ENCODE measurements at places on chromosomes 4 and X.

GRCh38 chr4:177509226-177509745 lies 67.0 kb upstream of the AGA start:
- no peak for DNase-seq

DNA sequence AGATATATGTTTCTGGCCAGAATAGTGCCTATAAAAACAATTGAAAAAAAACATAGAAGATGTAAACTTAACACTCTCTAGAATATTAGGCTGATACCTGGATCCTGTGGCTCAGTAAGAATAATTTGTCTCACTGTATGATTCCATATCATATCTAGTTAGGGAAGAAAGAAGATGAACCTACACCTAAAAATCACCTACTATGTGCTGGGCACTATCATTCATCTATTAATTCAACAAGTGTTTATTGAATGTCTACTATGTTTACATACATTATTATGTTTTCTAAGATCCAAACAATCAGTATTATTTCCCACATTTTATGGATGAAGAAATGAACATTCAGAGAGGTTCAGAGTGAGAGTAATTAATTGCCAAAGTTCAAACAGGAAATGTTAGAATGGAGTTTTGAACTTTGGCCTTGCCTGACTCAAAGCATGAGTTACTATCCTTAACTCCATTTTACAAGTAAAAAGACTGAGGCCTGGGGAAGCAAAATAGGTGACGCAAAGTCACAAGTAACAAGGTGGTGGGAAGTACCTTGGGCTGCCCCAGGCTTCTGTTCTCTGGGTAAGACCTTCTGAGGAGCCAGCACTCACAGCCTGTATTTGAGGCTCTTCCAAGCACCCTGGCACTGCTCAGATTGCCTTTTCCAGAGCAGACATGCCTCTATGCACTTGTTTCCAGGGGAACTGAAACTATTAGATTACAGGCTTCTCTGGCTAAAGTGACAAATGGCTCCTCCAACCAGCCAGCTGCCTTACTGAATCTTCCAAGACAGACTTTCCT lies 111.1 kb upstream of the ACSL4 start:
- DNase-seq = no peak

DNA sequence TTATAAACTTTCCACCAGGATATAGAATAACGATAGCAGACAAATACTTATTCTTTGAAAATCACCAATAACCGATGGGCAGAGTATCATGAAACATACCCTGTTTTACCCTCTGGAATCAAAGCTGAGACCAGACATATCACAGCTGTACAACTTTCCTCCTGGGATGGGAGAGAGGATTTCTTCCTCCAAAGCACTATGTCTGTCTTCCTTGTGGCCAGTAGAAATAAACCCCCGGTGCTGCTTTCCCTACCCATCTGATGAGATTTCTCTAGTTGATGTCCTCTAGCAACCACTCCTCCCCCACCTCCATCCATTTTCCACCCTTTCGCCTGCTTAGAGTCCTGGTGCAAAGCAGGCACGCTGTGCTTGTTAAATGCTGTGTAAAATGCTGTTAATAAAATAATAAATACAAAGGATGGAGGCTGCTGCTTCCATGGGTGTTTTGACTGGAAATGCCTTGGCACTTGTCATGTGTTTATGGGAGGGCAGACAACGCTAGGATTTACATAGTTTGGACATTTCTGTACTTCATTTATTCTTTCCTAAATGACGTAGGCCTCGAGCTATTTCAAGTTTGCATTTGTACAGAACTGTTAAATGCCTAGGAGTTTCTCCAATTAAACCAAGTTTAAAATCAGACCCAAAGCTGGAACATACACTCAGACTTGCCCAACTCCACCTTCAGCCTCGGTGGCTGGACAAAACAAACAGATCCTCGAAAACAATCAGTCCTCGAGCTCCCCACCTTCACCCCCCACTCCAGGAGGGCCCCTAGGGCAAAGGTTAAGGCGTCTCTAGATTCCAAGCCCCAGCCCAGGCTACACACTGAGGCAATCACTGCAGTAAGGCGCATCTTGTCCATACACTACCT lies 10.1 kb downstream of the BCOR start:
- no peak for DNase-seq

- no peak for DNase-seq
Observed at GRCh38 chrX:146090732-146091131, 273.1 kb downstream of the SLITRK2 start.

- no peak for DNase-seq
Observed at GRCh38 chrX:20143111-20143510, 1.5 kb upstream of the EIF1AX start.

- DNase-seq = no peak
Observed at GRCh38 chr4:61202638-61203435, 2.7 kb downstream of the ADGRL3 start.

GRCh38 chr4:77145842-77146185 lies 11.2 kb upstream of the CCNG2 start:
- DNase-seq = no peak
